ENCODE measurements at places on chromosomes 4 and X.

- DNase-seq, result no peak
Observed at GRCh38 chr4:125541836-125542385, 227.2 kb downstream of the FAT4 start.

- DNase-seq, result no peak
Observed at GRCh38 chr4:38800366-38800765, 4.2 kb downstream of the TLR1 start.

- DNase-seq, result peak; percentile 45
Observed at GRCh38 chrX:153968754-153969124, 2.9 kb downstream of the HCFC1 start.

GRCh38 chr4:140149846-140150635 lies 3.9 kb downstream of the MAML3 start:
- peak; percentile 85 for DNase-seq

DNA sequence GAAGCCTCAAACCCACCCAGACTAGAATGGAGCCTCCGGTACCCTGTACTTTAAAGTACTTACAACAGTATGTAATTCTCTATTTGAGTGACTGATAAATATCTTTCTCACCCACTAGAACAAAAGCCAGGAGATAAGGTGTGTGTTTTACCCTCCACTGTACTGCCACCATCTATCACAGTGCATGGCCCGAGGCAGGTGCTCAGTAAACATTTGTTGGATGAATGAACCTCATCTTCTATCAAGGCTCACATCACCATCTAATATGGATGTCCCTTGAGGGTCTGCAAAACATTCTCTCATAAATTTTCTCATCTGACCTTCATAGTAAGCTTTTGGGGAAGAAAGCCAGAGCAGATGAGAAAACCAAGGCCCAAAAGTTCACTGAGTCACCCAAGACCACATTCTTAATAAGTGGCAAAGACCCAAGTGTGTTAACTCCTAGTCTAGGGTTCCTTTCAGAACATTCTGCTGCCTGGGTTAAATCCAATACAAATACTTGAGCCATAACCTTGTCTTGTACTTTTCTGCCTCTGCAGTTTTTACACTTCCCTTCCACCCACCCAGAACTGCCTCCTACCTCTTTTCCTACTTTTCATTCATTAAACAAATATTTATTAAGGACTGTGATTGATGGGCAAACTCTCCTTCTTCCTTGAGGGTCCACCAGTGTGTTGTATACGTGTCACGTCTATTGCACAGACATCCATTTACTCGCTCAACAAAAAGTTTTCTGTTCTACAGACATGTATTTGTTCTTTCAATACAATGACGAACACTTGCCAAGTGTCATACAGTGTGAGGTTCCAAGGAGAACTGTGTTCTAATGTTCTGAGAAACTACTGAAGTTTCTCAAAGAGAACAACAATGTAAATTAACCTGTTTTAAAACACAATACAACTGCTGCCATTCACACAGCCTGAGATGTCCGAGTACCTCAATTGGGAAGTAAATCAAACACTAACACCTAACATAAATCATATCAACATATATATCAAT lies 35.7 kb downstream of the APBB2 start:
- DNase-seq, result no peak

DNA sequence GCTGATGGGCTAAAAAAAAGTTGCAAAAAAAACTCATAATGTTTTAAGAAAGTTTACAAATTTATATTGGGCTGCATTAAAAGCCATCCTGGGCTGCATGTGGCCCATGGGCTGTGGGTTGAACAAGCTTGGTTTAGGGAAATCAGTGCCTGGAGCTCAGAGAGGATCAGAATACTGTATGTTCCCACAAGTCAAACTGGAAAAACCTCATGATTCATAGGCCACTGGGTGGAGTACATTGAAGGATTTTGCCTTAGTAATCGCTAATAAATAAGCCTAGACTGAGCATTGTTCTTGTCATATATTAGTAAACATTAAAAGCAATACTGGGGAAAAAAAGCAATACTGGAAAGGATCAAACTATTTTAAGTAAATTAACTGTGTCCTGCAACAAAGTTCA lies 246.3 kb upstream of the TAPT1 start:
- DNase-seq, result no peak

GRCh38 chr4:56183344-56183959 lies 203.8 kb downstream of the AASDH start:
- peak; percentile 53 for DNase-seq

Measured in mesendoderm (in vitro differentiated cells).